ENCODE measurements at places on chromosomes 2 and 18. TPM values are rescaled to one million over a fixed set of nuclear protein-coding genes. Genes with fewer than 3 reads are reported as not detected.

The VAMP5 gene
- 30.2 TPM for total RNA-seq

The GPR39 gene
- 1.3 TPM for total RNA-seq

The SLC4A5 gene
- 2.2 TPM for total RNA-seq

The CXCR2 gene
- total RNA-seq: not detected

The TFPI gene
- total RNA-seq: 126 TPM

The SOX11 gene
- 0.13 TPM for total RNA-seq

The GREB1 gene
- 0.43 TPM for total RNA-seq

The NCKAP1 gene
- total RNA-seq: 210 TPM

The ASB18 gene
- total RNA-seq: not detected

The NCKAP5 gene
- total RNA-seq: 0.13 TPM

The EPB41L3 gene
- 39.6 TPM for total RNA-seq

The RMDN2 gene
- total RNA-seq: 13.6 TPM

The FAM124B gene
- 0.13 TPM for total RNA-seq

The CNPPD1 gene
- total RNA-seq: 25.9 TPM

The DSG2 gene
- 5.4 TPM for total RNA-seq

The SERPINB5 gene
- not detected for total RNA-seq

The BOLL gene
- not detected for total RNA-seq

The CASP8 gene
- 29.2 TPM for total RNA-seq

The CRYGD gene
- not detected for total RNA-seq

The ANKRD23 gene
- 3.0 TPM for total RNA-seq

The TMEM150A gene
- 9.4 TPM for total RNA-seq

The ZNF142 gene
- 15.5 TPM for total RNA-seq

The CCT7 gene
- total RNA-seq: 186 TPM

The RGPD3 gene
- 0.65 TPM for total RNA-seq

The CCDC85A gene
- total RNA-seq: 0.78 TPM
